OCI-LY7 (cell line): ENCODE measurements at places on chromosomes 5 and 9. TPM values are rescaled to one million over a fixed set of nuclear protein-coding genes. Genes with fewer than 3 reads are reported as not detected.

The OCLN gene
- 1.1 and 1.4 TPM in 2 replicates for total RNA-seq

The SNCAIP gene
- not detected in 2 replicates for total RNA-seq

The PCDHGA10 gene
- total RNA-seq: 3.4 and 3.9 TPM in 2 replicates

The NR5A1 gene
- not detected in 2 replicates for total RNA-seq

The RNF183 gene
- total RNA-seq: not detected in 2 replicates

The GPR150 gene
- total RNA-seq: not detected in 2 replicates

The IFNB1 gene
- total RNA-seq: not detected in 2 replicates

The ROPN1L gene
- total RNA-seq: 0.36 TPM in 1 of 2 replicates, not detected in the other

The CCDC183 gene
- 0.44 and 0.88 TPM in 2 replicates for total RNA-seq

The GNA14 gene
- not detected in 2 replicates for total RNA-seq

The KIF4B gene
- total RNA-seq: not detected in 2 replicates

The FOXD4 gene
- 2.2 and 2.3 TPM in 2 replicates for total RNA-seq

The TMEFF1 gene
- total RNA-seq: 3.6 and 3.7 TPM in 2 replicates

The SPINK7 gene
- total RNA-seq: not detected in 2 replicates

The EIF4E1B gene
- 2.4 and 2.9 TPM in 2 replicates for total RNA-seq

The EQTN gene
- not detected in 2 replicates for total RNA-seq

The OR1Q1 gene
- total RNA-seq: not detected in 2 replicates

The CCNJL gene
- not detected in 2 replicates for total RNA-seq

DNA sequence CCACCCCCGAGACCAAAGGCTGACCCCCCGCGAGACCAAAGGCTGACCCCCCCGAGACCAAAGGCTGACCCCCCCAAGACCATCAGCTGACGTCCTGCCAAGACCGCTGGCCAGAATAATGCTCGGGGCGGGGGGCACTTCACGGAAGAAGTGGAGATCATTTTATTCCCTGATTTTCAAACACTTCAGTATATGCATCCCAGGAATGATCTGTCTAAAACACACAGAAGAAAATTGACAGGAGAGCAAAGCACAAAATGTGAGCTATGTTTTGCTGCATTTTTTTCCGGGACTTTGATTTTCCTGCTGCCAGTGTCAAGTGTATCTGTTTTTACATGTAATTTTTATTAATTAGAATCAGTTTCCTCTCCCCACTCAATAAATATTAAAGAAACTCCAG, 67.1 kb downstream of the ADAMTS2 start:
- DNase-seq: no peak

DNA sequence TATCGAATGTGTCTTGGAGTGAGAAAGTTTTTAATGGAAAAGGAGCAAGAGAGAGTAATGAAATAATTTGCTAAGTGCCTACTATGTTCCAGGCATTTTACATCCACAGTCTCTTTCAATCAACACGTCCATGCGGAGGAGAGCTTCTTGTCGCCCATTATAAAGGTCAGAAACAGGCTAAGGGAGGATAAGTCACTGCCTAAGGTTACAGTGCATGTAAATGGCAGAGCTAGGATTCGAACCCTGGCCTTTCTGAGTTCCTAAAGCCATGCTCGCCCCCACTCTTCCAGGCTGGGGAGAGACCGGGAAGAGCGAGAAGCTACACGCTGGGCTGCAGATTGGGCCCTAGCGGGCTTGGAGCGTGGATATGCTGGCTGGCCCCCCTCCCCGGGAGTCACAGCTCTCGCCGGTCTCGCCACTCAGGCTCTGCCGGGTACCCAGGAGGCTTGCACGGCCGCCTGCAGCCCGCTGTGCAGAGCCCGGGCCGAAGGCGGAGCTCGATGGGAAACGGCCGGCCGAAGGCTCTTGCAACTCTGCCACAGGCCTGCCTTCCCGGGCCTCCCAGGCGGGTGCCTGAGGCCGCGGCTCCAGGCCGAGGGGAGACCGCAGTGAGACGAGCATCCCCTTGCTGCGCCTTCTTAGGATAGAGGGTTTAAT, 775 bp upstream of the LHX2 start:
- DNase-seq: no peak

DNA sequence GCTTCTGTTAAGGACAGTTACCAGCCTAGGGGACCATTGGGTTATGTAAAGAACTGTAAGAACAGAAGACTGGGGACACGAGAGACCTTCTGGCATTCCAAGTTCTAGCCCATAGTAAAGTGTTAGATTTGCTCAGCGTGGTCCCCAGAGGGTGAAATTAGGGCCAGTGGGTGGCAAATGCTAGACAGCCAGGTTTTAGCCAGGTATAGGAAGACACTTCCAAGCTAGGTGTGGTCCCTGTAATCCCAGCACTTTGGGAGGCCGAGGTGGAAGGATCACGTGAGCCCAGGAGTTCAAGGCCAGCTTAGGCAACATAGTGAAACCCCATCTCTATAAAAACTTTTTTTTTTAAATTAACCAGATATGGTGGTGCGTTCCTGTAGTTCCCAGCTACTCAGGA, 34.3 kb downstream of the ATPSCKMT start:
- no peak for DNase-seq

- DNase-seq: no peak
These were observed 1.6 kb downstream of the C1QTNF3 start for GRCh38 chr5:34041247-34041972.

DNA sequence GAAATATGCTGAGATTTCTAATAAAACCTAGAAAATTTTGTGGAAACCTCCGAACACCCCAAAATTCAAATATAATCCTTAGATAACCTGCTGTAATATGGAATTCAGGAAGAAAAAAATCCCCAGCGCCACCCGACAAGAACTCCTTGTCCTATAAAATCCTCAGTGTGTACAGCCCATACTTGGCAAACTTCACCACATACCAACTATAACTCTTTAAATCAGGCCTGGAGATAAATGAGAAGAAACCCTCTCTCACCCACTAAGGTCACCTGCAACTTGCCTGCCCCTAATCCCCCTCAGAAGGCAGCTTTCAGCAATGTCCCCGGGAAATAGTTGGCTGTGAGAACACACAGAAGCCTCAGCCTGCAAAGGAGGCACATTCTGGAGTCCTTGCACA, 90.5 kb downstream of the SH3TC2 start:
- DNase-seq: no peak

DNA sequence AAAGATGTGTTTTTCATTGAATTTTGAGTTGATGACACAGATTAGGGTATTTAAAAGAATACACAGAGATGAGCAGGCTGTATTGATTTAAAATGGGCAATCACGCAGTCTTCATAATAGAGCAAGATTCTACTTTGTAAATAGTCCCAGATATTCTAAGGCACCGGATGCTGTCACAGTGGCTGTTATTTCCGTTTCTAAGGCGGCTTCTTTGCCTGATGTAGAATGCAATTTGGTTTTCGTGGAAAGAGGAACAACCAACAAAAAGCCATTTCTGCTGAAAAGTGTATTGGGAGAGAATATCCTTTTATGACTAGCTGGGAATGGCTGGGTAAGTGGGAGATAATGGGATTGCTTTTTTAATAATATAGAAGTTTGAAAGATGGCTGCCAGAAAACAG, 17.5 kb downstream of the PRKACG start:
- no peak for DNase-seq

- no peak for DNase-seq
These were observed 96.5 kb upstream of the CAST start for GRCh38 chr5:96565582-96566265.

DNA sequence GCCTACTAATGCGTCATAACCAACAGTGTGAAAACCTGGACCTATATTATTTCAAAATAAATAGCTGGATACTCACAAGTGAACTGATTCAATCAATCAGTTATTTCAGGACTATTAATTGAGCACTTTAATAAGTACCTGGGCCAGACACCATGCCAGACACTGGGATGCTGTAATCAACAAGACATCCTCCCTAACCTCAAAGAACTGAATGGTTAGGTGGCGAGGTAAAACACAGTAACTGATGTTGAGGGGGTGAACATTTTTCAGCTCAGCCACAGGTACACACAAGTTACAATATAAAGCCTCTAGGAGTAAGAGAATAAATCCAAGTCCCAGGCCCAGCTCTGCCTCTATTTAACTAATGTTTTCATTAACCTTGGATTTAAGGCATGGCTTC, 24.0 kb downstream of the CDH6 start:
- no peak for DNase-seq

- no peak for DNase-seq
These were observed 443.3 kb downstream of the AGTPBP1 start for GRCh38 chr9:85298499-85298898.

- DNase-seq: no peak
These were observed at the start of gene CARD9 for GRCh38 chr9:136373300-136374182. CARD9 (minus strand) TSS chr9:136373669; CDS start chr9:136372078, 1,591 bp downstream.

- no peak for DNase-seq
These were observed 126.0 kb upstream of the DHFR start for GRCh38 chr5:80780761-80781285.

DNA sequence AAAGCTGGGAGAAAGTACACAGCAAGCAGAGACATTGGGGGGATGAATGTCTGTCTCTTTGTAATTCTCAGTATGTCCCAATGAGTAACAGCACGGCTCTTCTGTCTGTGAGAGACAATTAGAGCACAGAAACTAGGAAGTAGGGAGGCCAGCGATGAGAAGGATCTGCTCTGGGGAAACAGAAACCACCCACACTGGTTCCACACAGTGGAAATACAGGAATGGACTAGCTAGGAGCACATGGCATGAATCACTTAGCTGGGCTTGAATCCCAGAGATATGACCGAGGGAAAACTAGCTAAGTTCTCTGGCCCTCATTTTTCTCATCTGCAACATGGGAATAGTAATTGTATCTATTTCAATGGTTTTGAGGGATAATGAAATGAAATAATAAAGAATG, 895.9 kb downstream of the TLE4 start:
- DNase-seq: no peak

DNA sequence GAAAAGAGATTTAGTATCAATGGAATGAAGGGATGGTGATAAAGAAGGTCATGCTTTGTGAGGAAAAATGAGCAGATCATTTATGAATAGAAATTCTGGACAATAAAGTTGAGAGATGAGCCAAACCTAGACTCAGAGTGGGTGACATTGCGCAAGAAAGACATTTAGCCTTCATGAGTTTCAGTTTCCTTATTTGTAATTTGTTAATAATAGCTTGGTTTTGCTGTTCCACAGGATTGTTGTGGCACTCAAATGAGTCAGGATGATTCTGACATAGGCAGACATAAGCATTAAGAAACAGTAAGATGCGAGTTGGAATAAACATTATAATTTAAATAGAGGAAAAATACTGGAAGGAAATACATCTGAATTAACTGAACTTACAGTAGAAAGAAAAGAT, 34.8 kb downstream of the ITGA2 start:
- DNase-seq: no peak

- DNase-seq: no peak
These were observed 5.4 kb upstream of the ABO start for GRCh38 chr9:133280392-133280791.

DNA sequence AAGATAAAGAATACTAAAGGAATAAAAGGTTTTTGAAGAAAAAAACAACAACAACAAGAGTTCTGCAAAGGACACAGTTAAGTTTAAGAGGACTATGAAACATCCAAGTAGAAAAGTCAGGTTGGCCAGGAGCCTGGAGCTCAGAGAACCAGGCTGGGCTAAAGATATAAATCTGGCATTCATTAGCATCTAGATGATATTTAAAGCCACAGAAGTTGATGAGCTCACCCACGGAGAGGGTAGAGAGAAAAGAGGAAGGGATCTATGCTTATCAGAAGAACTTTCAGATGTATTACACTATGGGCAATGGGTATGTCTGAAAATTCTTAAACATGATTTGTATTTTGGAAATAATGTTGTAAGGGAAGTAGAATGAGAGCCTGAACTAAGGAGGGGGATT, 9.9 kb downstream of the MIER3 start:
- DNase-seq: no peak

- no peak for DNase-seq
These were observed 5.5 kb upstream of the SHB start for GRCh38 chr9:38074441-38074961.

DNA sequence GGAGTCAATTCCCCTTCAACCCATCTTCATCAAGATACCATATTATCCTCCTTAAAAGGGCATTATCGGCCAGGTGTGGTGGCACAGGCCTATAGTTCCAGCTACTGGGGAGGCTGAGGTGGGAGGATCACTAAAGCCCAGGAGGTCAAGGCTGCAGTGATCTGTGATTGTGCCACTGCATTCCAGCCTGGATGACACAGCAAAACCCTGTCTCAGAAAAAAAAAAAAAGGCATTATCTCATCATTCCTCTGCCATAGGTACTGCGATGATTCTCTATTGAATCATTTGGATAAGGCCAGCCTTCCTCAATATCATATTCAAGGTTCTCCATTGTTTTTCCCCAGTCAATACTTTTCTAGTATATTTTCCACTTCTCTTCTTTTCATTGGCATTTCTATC, 39.2 kb upstream of the RAB3C start:
- DNase-seq: no peak

- no peak for DNase-seq
These were observed 17.5 kb downstream of the CARNMT1 start for GRCh38 chr9:75010570-75010969.

GRCh38 chr9:115625251-115625650, 507.3 kb upstream of the TNC start:
- no peak for DNase-seq

GRCh38 chr9:90459321-90459720, 183.3 kb downstream of the DIRAS2 start:
- no peak for DNase-seq

DNA sequence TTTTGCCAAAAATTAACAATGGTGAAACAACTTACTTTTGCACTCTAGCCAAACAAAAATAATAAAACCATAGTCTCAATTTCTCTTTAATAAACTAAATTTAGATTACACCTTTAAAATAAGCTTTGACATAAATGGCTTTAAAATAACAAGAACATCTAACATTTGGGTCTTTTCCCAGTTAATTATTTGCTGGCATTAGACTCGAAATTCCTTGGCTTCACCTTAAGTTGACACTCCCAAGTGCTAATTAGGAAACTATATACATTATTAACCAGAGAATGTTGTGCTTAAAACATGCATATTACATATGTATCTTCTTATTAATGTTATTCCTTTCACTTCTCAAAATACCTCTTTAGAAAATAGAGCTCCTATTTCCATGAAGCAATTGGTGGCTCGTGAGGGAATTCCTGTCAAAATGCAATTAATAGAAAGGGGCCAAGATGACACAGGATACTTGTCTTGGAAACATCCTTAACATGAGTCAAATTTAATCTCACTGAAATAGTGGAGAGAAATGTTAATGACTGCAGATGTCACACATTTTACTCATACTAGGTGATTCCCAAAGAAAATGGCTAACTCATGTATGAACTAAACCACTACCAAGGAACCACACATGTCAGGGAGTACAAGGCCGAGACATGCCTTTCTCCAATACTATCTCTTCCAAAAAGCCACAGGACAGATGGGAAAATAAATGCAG, 932.9 kb upstream of the DMAC1 start:
- no peak for DNase-seq

GRCh38 chr5:120146787-120147186, 317.3 kb upstream of the PRR16 start:
- DNase-seq: no peak
